NCI-H1694 treated with DMSO at 0.1 percent for 48 hours (cell line): ENCODE measurements at places on chromosomes 2 and 18.

GRCh38 chr2:215528555-215528954, 92.7 kb upstream of the FN1 start:
- no peak for DNase-seq

- no peak for DNase-seq
These were observed 236.9 kb downstream of the AGPS start for GRCh38 chr2:177629357-177630024.

DNA sequence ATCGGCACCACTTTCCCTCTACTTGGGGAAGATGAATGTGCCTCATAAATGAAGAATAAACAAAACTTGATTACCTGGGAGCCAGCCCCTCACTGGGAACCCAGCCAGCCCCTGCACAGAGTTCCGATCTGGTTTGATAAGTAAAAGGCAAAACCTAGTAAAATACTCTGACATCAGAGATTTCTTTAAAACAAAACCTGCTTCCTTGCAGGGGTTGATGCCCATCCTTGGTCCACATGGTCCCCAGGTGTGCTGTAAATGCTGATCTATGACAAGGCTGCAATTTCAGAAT, 218.8 kb upstream of the APCDD1 start:
- DNase-seq, result no peak

DNA sequence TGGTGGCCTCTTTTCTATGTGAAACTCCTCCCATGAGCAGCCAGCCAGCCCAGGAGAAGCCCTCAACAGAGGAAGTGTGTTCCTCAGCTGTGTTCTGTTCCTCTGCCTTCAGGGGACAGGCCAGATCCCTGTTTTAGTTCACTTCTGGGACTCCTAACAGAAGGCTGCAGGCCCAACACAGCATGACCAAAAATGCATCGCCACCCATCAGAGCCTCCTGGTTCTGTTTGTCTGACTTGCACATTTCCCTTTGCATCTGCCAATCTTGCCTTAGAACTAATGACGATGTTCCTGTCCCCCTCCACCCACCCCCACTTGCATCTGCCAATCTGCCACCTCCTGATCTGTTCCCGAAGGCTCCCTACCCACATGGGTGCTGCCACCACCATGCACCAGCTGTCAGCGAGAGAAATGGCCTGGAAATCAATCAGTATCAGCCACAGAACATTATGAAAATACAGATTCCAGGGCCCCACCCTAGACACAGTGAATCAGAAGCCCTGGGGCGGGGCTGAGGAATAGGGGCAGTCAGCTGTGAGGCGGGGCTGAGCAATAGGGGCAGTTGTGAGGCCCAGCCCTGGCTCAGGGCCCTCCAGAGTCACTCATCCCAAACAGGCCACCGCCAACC, 51.0 kb downstream of the FAM168B start:
- peak; percentile 65 for DNase-seq

GRCh38 chr2:86066915-86067314, 38.8 kb downstream of the POLR1A start:
- no peak for DNase-seq

DNA sequence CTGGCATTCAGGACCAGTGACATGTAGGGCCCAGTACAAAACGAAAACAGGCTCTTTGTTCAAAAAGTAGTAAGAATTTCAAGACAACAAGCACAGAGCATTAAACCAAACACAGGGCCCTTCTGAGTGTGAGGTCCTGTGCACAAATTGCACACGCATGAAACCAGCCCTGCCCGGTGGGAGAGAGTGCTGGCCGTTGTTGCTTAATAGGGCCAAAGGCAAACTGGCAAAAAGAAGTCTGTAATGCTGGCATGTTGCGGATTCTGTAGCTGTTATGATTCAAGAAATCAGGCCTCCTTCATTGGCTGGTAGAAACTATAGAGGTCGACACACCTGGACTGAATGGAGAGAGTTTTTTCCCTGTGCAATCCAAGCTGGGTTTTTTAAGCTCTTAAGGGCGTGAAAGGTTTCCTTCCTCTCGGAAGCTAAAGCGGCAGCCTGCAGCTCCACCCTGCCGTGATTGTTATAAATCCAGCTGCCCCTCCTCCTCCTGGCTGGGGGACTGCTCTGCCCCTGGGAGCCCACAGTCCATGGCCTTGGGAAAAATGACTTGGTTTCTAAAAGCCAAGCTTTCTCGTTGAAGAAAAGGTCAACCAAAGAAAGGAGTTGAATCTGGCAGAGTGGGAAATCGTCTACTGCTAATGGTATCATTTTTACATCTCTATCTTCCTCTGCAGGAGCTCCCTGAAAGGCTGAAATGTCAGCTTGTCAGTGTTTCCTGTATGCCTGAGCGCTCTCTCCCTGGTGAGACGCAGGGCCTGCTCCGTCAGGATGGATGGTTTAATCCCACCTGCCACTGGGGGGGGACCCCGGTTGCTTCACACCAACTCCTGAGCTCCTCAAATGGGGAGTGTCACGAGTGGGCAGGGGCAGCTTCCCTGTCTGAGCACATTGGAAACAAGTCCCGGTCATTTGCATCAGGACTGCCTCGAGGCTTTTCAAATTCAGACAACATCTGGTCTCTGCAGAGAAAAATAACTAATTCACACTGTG, 143.6 kb downstream of the ALPK2 start:
- DNase-seq, result peak; percentile 47

GRCh38 chr18:42980426-42980825, 135.1 kb downstream of the RIT2 start:
- DNase-seq, result no peak

GRCh38 chr18:75215663-75216062, 5.1 kb downstream of the TSHZ1 start:
- DNase-seq, result no peak
